Effector memory CD8-positive, alpha-beta T cell (primary cell): ENCODE measurements at places on chromosomes 2 and 18.

DNA sequence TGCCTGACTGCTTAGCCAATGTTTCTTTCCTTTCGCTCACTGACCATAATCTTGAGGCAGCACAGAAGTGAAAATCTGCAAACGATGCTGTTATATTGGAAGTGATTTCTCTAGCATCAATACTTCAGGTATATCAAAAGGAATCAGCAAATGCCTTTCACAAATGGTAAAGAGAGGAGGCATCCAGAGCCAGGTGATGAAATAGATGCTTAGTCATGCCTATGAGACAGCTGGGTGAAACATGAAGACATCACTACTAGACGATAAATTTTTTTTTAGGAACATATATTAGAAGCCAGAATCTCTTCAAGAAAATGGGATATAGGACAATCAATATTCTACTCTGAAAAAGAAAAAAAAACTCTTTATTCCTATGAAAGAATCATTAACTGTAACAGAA lies 249.2 kb upstream of the SLC39A10 start:
- no peak for DNase-seq
- H3K4me1 ChIP-seq = no peaks in the 10 kb centered on the region
- no peaks in the 10 kb centered on the region for H3K27me3 ChIP-seq
- no peaks in the 10 kb centered on the region for H3K36me3 ChIP-seq
- H3K4me3 ChIP-seq = no peak overlapping the region
- no peak overlapping the region for H3K27ac ChIP-seq

DNA sequence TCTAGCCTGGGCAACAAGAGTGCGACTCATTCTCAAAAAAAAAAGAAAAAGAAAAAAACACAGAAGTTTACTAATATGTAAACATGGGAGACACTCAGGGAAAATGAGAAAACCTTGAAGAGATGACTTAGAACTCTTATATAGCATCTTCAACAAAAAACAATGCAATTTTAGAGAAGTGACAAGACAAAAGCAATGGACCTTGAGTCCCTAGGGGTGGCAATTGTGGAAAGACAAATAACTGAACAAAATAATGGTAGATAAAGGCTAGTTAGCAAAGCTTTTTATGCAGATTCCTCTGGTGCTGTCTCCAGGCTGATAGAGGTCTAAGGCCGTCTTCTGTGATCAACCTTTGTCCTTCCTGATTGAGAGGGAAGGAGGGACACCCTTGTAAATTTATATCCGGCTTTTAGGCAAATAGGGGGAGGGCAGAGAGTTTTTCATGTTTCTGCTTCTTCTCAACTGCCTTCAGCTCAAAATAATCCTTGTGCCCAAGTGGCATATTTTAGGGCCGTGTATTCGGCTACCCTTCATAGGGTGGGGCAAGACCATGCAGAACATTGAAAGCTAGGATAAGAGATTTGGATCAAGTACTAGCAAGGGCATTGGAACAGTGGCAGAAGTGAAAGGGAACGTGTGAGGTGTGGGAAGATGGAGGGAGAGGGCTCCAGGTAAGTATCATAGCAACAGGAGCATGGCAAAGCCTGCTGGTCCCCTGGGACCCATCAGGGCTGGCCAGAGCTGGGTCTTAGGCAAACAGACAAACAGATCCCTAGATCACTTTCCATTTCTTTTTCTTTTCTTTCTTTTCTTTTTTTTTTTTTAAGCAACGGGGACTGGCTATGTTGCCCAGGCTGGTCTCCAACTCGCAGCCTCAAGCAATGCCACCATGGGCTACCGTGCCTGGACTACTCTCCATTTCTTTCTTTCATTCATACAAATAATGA lies 116.2 kb upstream of the STPG4 start:
- H3K4me3 ChIP-seq = no peak overlapping the region
- no peaks in the 10 kb centered on the region for H3K27me3 ChIP-seq
- peaks cover 4% of the 10 kb centered on the region for H3K4me1 ChIP-seq
- no peaks in the 10 kb centered on the region for H3K36me3 ChIP-seq
- DNase-seq = no peak

DNA sequence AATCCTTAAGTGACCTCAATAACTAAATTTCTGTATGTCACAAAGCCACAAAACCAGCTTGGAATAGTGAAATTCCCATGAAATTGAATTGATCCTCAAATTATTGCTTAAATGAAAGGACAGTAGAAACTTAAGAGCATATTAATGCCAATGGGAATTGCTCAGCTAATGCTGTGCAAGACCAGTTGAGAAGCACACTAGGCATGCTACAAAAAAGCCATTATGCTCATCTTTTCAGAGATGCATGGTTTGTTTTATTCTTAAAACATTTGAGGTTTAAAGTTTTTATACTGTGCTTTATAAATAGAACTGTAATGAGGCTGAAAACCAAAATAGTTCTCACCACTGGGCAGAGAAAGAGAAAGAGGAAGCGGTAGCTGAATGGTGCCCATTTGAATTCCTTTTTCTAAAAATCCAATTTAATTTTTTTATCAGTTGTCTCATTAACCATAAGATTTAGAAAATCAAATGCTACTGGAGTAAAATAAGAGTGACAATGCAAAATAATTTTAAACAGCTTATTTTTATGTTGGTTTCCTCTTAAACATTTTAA lies 98.6 kb downstream of the LNPK start:
- no peaks in the 10 kb centered on the region for H3K4me1 ChIP-seq
- H3K4me3 ChIP-seq = no peak overlapping the region
- H3K36me3 ChIP-seq = no peaks in the 10 kb centered on the region
- no peak for DNase-seq
- H3K27me3 ChIP-seq = peaks cover 39% of the 10 kb centered on the region

DNA sequence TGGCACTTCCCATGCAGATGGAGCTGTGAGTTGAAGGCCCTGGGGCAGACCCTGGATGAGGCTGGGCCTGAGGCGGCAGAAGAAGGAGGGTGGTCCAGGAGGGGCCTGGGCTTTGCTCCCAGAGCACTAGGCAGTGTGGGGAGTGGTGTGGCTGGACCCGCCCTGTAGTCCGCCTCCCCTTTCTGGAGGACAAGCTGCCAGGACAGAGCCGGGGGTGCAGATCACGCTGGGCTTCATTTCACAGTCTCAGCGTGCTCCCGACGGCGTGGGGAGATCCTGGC lies 49.8 kb downstream of the PTGR3 start:
- H3K4me1 ChIP-seq = peaks cover 9% of the 10 kb centered on the region
- DNase-seq = no peak
- no peaks in the 10 kb centered on the region for H3K36me3 ChIP-seq

GRCh38 chr2:119225105-119225865 lies 1.7 kb downstream of the STEAP3 start:
- DNase-seq = no peak
- no peaks in the 10 kb centered on the region for H3K4me1 ChIP-seq
- H3K27me3 ChIP-seq = peaks cover 30% of the 10 kb centered on the region
- H3K4me3 ChIP-seq = no peak overlapping the region
- no peak overlapping the region for H3K27ac ChIP-seq

DNA sequence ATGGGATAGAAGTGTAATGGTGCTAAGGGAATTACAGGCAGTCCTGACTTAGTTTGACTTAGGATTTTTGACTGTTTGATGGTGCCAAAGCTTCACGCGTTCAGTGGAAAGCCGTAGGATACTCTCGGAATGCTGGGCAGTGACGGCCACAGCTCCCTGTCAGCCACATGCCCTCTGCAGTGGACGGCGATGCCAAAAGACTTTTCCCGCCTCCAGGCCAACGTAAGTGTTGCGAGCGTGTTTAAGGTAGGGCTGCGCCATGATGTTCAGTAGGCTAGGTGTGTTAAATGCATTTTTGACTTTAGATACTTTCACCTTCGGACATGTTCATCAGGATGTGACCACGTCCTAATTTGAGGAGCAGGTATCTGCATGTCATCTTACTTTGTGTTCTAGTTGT lies 63.4 kb downstream of the DCDC2C start:
- no peak for DNase-seq
- H3K4me1 ChIP-seq = no peaks in the 10 kb centered on the region
- H3K36me3 ChIP-seq = no peaks in the 10 kb centered on the region
